Urinary bladder (tissue), 4 donors: ENCODE measurements at places on chromosomes 3 and 15. TPM values are rescaled to one million over a fixed set of nuclear protein-coding genes. Genes with fewer than 3 reads are reported as not detected.

ZPLD1 gene
- polyA plus RNA-seq: not detected

DNA sequence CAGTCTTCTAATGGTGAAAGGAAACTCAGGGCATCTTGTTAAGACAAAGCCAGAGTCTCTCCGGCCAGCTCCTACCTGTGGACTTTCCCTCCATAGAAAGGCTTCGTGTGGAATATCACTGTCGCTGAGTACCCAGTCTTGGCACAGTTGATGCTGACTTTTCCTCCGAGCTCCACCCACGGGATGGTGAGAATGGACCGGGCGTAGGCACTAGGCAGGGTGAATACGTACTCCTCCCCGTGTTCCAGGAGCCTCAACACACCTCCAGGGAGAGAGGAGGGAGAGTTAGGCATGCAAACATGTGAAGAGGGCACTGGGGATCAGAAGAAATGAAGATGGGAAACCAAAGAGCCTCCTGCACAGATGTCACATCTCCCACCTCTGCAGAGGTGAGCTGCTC lies 138.0 kb downstream of the STT3B start:
- no peak for DNase-seq

- DNase-seq: no peak
These were observed 521.0 kb downstream of the NTRK3 start for GRCh38 chr15:87735522-87735921.

DNA sequence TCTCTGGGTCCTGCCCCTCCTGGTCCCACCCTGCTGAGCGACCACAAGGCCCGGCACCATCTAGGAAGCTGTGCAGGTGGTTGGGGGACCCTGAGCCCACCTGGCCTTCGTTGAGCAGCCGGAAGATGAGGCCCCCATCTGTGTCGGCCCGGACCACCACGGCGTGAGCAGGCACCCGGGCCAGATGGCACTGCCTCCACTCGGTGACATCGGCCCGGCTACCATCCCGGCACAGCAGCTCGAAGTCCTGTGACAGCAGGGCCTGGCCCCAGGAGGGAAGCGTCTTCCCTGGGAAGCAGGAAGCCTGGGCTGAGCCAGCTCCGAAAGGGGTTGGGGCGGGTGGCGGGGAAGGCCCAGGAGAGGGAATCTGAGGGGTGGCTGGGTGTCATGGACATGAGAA lies 12.6 kb downstream of the MELTF start:
- no peak for DNase-seq

DNA sequence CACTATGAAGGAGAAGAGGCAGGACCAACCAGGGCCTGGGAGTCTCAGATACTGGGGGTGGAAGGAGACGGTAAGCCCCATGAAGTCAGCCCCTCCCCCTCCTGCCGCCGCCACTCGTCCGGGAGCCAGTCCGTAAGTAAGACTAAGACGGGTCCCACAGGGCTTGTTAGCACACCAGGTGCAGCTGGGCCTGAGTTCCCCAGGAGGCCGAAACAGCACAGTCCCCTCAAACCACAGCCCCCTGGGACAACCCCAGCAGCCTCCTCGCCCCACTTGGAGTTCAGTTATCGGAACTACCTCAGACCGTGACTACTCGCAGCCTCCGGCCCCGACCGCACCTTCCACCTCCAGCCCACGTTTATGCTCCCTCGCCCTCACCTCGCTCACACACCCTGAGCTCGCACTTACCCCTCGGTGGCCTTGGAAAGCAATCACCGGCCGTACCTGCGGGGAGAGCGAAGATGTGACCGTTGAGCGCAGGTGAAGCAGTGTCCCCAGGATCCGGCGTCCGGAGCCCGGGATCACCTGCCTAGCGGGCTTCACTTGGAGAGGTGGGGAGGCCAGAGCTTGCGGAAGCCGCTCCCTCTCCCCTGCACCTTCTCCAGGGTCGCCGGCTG lies 557 bp downstream of the ELL3 start:
- no peak for DNase-seq

KBTBD12 gene
- polyA plus RNA-seq: 1.1 TPM

GRCh38 chr3:75042941-75043340 lies 428.5 kb upstream of the CNTN3 start:
- DNase-seq: no peak

GRCh38 chr15:64224511-64224910 lies 61.7 kb upstream of the PPIB start:
- DNase-seq: peak; percentile 86

SNRPA1 gene
- polyA plus RNA-seq: 32.2 TPM

AMT gene
- 9.7 TPM for polyA plus RNA-seq

BBX gene
- 25.6 TPM for polyA plus RNA-seq

DNA sequence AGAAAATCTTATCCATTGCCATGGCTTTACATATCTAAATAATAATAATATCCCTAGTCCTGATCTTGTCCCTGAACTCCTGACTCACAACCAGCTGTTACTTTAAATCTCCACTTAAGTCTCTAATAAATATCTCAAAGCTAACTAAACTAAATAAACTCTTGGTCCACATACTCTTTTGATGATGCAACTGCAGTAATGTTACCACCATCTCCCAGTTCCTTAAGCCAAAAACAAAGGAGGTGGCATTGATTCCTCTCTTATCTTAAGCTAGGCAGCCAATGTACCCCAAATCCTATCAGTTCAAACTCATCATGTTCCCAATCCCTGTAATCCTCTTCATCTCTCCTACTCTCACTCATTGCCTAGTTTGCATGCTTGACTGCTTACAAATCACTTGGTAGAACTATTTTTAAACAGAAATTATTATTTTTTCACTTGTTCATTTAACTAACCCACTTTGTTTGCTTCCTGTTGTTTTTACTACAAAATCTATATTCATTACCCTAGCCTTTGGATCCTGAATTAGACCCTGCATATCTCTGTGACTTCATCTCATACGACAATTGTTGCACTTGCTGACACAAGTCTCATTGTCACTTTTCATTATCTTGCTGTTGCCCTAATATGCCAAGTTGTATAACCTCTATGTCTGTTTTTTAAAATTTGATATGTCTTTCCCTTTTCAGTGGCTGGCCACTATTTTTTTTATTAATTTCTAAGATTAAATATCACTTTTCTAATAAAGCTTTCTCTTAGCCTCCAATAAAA lies 462.2 kb downstream of the ZPLD1 start:
- DNase-seq: no peak

DNA sequence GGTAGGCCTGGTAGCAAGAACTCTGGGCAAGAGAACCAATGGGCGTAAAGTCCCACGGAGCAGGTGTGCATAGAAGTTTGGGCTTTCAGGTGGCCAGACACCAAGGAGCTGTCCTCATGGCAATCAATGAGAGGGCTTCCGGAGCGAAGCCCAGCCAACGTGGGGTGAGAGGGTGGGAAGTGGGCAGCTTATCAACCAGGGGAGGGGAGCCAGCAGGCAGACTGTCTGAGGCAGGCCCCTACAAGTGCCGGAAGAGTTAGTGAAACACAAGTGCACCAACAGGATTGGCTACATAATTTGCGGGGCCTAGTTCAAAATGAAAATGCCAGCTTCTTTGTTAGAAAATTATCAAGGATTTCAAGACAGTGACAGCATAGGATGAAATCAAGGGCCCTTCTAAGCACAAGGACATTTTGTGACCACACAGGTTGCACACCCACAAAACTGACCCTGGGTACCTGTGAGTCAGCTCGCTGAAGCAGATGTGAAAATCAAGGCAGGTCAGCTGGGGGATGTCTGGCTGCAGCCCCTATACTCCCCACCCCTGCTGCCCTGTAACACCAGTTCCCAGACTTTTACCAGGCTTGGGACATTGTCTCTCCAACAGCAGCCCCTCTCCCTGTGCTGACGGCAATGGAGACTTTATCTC lies 102.1 kb upstream of the ETV5 start:
- no peak for DNase-seq

DNA sequence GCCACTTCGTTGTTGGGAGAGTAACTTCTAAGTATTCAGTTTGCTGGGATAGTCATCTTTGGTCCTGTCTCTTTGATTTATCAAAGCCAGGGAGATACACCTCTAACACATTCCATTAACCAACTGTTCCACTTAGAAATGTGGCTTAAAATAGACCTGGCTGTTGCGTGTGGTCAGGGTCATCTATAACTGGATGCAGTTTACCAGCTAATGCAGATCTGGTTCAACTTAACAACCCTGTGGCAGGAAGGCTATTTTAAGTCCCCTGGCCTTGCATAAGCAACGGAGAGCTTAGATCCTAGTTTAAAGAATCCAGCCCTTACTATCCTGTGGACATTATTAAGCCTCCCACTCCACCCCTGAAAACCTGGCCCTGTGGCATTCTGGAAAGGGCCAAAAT lies 28.1 kb upstream of the CAPN3 start:
- no peak for DNase-seq

GRCh38 chr3:22960105-22960984 lies 242.8 kb upstream of the UBE2E2 start:
- peak; percentile 40 for DNase-seq

DNA sequence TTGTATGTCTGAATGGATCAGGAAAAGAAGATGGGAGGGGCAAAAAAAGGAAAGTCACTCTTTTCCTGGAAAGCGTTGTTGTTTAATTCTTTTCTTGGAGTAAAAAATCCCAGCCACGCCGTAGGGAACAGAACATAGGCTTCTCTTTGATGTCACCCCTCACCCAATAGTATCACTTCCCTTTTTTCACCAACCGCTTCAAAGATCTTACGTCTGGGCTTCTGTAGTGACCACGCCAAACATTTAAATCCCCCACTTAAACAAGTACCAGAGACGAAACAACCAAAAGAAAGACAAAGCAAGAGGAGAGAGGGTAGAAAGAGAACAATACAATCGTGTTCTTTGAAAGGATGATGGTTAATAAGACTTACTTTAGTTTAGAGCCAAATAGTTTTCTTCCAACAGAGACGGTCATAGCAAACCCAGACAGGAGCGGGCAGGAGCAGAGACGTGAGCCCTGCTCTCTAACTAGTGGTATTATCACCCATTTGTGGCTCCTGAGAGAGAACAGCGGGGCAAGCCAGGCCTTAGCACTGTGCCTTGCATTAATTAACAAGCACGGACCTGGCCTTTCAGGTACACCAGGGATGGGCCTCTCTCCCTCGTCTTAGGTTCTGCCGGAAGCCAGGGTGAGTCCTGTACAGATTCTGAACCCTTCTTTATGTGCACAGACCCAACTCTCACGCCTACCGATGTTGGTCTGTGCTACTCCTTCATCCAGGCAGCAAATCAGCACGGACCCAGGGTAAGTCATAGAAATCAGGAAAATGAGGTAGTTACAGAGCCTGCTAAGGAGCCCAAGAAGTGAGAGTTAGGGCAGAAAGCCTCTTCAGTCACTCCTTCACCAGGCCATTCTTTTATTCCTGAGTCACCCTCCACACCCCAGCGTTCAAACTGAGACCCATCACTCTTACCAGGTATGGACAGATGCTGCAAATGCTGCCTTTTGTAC lies 28.2 kb upstream of the BCL6 start:
- no peak for DNase-seq

ACKR2 gene
- polyA plus RNA-seq: 5.7 TPM

DNA sequence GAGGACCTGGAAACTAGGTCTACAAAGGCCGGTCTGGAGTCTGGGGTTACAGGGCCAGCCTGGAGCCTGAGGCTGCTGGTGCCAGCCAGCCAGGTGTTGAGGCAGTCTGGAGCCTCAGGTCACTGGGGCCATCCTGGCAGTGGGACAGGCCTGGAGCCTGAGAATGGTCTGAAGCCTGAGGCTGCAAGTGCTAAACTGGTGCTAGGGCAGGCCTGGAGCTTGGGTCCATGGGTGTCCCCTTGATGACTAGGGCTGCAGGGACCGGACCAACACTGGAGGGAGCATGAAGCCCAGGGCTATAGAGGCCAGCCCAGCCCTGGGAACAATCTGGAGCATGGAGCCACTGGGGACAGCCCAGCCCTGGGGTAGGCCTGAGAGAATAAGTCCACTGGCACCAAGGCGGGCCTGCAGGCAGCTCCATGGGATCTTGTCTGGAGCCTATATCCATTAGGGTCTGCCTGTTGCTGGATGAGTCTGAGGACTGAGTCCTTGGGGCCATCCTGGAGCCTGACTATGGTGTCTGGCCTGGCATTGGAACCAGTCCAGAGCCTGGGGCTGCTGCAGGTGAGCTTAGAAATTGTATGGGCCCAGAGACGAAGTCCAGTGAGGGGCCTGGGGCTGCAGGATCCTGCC lies 101.9 kb downstream of the GLDN start:
- DNase-seq: no peak

AADACL2 gene
- polyA plus RNA-seq: 1.4 TPM

DNA sequence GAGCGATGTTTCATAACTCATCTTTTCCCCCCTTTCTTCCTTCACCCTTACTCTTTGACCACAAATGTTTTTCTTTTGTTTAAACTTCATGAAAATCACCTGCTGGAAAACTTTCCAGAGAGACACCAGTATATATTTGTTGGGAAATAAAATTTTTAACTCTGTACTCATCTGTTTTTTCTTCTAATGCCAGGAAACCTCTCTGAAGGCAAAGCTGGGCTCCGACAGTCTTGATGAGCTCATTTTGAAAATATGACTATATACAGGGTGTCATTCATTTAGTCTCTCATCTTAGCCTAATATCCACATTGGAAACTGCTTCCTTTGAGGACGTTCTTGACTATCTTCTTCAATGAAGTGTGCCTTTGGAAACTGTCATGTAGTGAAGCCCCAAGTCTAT lies 339.6 kb upstream of the ROBO2 start:
- no peak for DNase-seq

DNA sequence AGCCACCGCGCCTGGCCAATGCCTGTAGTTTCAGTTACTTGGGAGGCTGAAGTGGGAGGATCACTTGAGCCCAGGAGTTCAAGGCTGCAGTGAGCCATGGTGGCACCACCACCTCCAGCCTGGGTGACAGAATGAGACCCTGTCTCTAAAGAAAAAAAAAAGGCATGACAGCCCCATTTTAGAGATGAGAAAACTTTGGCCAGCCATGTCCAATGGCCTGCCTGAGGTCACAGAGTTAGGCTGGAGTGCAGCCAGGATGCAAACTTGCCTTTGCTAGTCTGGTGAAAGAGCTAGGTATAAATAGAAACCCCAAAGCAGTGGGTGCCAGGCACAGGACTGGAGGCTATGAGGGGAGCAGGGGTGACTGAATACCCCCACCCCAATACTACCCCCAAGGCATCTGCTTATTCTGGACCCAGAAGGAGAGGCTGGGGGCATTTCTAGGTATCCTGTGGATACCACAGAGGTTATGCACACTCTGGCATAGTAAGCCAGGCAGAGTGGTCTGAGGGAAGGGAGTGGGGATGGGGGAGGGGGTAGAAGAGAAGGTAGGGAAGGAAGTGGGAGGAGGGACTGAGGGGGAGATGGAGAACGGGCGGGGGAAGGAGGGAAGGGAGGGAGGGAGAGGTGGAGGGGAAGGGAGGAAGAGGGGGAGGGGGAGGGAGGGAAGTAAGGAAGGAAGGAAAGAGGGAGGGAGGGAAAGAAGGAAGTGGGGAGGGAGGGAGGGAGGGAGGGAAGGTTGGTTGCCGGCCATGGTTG lies 16.2 kb upstream of the C15orf39 start:
- no peak for DNase-seq

DNA sequence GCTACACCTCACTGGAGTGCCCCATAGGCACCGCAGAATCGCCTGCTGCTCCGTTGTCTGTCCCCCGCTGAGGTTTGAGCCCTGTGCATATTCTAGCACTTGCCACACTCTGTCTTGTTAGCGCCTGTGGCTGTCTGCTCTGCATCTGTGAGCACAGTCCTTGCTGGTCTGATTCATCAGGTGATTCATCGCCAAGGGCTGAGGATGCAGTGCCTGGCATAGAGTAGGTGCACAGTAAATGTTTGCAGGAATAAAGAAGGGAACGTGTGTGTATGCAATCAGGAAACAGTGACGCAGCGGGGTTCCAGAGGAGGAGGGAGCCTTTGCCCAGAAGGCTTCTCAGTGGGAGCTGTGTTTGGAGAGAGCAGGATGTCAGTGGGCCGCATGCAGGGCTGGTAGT lies 124.0 kb upstream of the PLXNA1 start:
- DNase-seq: no peak

GRCh38 chr3:120174811-120175539 lies 80.7 kb upstream of the GSK3B start:
- no peak for DNase-seq

SCAANT1 gene
- polyA plus RNA-seq: not detected
